GM23248 (cell line): ENCODE measurements at places on chromosomes 5 and 9.

DNA sequence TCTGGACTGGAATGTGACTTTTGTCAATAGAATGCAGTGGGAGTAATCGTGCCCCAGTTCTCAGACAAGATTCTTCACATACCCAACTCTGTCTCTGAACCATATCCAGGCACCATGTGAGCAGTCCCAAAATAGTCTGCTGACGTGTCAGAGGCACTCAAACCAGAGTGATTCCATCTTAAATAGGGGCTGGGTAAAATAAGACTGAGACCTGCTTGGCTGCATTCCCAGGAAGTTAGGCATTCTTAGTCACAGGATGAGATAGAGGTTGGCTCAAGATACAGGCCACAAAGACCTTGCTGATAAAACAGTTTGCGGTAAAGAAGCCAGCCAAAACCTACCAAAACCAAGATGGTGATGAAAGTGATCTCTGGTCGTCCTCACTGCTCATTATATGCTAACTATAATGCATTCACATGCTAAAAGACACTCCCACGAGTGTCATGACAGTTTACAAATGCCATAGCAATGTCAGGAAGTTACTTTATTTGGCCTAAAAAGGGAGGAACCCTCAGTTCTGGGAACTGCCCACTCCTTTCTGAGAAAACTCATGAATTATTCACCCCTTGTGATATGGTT is 16.9 kb upstream of the PLCXD3 start:
- DNase-seq = peak; percentile 98

GRCh38 chr5:125190232-125191087 is 444.0 kb upstream of the ZNF608 start:
- DNase-seq = no peak

DNA sequence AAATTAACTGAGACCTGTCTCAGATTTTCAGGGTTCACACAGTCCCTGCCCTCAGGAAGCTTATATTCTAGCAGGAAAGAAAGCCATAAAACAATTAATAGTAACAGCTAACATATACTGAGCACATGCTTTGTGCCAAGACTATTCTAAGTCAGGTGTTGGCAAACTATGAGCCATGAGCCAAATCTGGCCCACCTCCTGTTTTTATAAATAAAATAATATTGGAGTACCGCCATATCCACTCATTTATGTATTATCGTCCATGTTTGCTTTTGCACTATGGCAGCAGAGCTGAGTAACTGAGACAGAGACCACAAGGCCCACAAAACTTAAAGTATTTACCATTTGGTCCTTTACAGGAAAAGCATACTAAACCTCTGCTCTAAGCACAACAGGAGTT is 83.3 kb upstream of the TRIO start:
- DNase-seq = no peak

GRCh38 chr9:26665666-26666065 is 226.9 kb downstream of the CAAP1 start:
- DNase-seq = no peak

DNA sequence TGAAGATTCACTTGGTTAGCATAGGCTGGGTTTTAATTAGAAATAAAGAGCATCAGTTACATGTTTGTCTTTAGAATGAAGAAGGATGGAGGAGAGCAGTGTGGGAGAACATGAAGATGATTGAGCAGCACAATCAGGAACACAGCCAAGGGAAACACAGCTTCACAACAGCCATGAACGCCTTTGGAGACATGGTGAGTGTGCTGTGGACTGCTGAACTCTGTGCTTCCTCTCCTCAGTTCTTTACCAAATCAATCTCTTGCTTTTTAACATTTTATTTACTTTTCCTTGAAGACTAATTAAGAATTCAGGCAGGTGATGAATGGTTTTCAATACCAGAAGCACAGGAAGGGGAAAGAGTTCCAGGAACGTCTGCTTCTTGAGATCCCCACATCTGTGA is 38.2 kb upstream of the SPATA31E1 start:
- DNase-seq = no peak

DNA sequence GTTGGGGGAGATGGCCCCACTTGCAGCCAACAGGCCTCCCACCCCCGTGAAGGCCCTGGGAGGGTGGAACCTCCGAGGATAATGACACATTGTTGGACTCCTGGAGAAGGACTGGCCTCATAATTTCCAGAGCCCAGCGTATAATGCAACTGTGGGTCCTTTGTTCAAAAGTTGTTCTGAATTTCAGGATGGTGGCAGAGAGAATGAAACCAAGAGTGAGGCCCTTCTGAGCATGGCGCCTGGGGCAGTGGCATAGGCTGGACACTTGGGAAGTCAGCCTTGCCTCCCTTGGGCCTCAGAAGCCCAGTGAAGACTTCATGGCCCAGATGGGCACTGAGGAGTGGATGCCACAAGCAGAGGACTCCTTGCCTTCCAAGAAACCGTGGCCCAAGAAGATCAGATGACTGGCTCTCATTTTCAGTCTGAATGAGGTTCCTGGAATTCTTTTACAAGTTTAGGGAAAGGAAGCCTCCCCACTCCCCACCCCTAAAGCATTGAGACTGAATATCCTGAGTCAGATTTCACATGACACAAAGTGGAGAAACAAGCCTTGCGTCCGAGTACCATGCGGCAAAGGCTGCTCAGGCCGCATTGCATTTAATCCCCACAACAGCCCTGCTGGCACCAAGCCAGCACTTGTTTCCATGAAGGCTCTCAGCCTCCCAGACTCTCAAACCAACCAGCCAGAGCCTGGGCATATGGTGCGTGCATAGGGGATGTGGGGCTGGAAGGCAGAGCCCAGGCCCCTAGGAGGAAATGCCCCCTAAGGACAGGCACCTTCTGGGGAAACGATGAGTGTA is 96.7 kb upstream of the SMIM23 start:
- DNase-seq = no peak

DNA sequence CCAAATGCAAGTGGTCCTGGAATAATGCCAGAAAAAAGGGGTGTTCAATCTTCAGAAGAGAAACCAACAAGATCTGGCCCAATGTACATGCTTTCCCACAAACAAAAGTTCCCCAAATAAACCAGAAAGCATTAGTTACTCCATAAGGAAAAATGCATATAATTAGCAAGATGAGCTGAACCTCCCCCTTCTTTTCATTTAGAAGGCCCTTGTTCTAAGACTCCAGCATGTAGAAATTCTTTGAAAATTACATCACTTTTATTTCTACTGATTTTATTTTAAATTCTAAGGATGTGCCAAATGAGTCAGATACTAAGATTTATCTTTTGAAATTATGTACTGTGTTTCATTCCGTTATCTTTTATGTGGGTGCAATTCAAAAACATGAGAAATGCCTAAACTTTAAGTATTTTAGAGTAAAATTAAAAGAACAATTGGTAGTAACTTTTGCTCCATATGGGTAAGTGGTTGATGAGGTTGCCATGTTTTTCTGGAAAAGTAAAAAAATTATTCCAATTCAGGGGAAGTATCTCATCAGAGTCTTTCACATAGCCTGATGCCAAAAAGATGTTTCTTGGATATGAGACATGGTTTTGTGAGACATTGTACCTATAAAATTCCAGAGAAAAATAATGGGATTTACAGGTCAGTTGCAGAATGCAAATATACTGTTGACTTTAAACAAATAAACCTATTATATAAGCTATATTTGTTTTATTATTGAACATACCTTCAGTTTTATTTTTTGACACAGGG is 106.5 kb upstream of the CCDC112 start:
- DNase-seq = peak; percentile 80

GRCh38 chr9:91433180-91433579 is 9.5 kb upstream of the NFIL3 start:
- peak; percentile 94 for DNase-seq

GRCh38 chr9:85089188-85089969 is 419.9 kb downstream of the NTRK2 start:
- DNase-seq = no peak

DNA sequence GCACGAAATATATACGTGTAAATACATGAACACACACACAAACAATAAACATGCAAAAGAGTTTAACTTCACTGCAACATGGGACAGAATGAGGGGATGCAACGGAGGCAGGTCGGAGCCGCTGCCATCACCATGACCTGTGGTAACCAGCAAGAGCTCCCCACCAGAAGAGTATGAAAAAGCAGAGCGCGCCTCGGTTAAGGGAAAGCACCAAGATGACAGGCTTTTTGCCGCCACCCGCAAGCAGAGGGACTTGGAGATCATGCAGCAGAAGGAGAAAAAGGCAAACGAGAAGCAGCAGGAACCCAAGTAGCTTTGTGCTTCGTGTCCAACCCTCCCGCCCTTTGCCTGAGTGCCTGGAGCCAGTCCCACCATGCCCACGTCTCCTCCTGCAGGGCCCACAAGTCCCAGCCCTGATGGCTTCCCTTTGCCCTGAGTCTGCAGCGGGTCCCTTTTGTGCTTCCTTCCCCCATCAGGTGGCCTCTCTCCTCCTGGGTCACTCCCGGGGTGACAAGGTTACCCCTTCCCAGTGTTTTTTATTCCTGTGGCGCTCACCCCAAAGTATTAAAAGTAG is 13.8 kb downstream of the WHRN start:
- no peak for DNase-seq

DNA sequence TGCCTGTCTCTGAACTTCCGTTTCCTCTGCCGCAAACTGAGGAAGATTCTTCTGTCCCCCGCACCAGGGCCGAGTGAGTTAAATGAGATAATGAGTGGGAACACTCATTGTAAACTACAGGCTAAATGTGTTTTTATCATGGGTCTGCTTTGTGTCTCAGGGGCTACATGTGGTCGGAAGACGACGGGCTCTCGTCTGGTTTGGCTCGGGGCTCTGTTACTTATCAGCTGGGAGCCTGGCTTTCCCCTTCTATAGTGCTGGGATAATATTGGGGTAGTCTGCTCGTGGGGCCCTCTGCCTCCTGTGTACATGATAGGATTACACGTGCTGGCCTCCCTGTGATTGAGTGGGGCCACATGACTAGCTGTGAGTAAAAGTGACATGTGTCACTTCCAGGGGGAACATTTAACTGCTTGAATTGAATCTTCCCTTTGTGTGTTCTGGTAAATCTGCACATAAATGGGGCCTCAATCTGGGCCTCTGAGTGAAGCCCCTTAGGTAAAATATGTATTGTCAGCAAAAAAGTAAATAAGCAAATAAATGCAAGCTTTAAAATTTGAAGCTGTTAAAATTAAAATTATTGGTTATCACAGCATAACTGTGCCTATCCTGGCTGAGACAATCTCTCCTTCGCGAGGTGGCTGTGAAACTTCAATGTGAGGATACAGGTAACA is 86.9 kb upstream of the SH3PXD2B start:
- DNase-seq = no peak

- peak; percentile 40 for DNase-seq
Observed at GRCh38 chr5:40447438-40447837, 232.3 kb upstream of the PTGER4 start.

- no peak for DNase-seq
Observed at GRCh38 chr9:23477908-23478307, 348.1 kb downstream of the ELAVL2 start.

GRCh38 chr5:16661713-16662112 is 44.9 kb upstream of the RETREG1 start:
- no peak for DNase-seq

DNA sequence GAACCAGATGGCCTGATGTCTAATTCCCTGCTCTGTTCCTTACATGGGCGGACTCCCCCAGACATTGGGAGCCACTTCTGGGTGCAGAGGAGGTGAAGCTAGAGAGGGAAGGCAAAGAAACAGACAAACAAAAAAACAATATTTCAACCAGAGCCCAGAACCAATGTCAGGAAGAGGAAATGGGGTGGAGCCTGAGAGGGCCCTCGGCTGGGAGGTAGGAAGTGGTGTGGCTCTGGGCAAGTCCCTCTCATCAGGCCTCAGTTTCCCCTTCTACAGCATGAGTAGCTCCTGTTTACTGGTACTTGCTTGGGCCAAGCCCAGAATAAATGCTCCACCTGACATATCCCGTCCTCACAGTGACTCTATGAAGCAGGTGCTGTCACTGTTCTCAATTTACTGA is 11.1 kb downstream of the SH2D3C start:
- DNase-seq = no peak

DNA sequence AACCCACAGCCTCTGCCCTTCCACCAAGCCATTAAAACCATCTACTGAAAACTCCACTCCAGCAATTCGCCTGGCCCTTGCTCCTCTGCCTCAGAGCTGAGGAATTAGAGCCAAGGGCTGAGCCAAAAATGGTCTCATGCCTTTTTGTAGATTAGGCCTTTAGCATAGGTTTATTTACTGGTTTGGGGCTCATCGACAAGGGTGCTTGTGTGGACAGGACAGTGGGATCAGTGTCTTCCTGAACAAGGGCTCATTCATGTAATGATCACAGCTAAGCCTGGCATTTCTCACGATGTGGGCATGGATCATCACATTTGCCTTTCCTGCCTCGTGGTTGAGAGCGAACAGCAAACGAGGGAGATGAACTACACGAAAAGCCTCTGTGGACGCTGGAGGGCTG is 59.2 kb upstream of the PHF24 start:
- DNase-seq = no peak

DNA sequence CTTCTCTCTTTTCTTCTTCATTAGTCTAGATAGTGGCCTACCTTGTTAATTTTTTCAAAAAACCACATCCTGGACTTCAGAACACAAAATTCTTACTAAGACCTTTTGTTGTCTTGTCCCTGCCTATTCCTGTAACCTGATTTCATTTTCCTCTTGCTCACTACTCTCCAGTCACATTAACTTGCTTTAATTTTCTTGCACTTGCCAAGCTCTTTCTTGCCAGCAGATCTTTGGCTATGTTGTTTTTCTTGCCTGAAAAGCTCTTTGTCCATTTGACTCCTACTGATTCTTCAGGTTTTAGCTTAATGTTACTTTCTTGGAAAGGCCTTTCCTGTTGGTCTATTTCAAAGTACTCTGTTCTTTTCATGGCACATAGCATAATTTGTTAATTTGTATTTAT is 356.8 kb downstream of the OSTF1 start:
- DNase-seq = no peak

DNA sequence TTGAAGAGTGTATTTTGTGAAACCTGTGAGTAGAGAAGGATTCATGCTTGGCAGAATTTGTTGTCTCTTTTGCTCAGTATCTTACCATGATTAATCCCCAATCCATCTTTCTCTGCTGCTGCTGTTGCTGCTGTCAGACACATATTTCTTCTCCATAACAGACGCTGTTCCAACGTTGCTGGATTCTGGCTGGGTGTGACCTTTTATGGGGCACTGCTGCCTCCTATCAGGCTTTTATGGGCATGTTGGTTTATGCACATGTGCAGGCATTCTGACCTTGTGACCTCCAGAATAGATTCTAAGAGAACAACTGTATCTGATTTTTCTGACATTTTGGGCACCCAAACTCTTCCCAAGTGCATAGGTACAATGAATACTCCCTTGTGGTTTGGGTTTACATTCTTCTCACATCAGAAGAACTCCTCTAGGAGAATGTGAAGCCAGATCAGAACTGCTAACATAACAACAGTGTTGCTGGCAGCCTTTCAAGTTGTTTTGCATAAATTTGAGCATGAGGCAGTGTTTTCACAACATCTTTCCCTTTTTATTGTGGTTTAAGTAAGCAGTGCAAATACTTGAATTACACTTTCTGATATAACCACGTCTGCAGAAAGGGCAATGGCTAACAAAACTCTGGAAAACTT is 9.2 kb upstream of the ISL1 start:
- no peak for DNase-seq

DNA sequence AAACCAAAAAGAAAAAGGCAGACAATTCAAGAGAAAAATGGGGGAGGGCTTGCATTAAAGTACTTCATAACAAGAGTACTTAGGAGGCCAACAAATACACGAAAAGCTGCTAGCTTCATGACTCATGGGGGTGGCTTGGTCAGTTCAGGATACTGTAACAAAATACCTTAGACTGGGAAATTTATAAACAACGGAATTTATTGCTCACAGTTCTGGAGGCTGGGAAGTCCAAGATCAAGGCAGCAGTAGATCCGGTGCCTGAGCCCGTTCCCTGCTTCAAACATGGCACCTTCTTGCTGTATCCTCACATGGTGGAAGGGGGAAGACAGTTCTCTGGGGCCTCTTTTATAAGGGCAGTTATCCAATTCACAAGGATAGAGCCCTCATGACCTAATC is 111.4 kb downstream of the C9orf50 start:
- peak; percentile 91 for DNase-seq
